EL (cell line): ENCODE measurements at places on chromosomes 6 and 20.

GRCh38 chr20:12535770-12536169, 473.0 kb upstream of the SPTLC3 start:
- no peak for DNase-seq

GRCh38 chr6:136039185-136039584, 187.7 kb downstream of the PDE7B start:
- no peak for DNase-seq

DNA sequence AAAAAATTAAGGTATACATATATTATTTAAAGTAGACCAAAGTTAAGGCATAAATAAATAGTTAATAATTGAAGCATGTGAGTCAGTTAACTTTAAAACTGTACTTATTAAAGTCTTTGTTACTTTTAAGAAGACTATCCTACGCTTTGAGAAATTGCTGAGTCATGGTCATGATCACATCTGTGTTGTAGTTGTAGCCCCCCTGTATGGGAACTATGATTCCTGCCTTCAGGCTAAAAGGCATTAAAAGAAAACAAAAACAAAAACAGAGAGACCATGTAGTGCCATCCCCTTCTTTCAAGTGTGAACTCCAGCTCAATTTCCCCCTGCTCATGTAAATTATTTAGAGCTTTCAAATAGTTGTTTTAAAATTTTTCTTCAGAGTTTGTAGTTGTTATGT, 123.4 kb downstream of the FLRT3 start:
- DNase-seq, result no peak

DNA sequence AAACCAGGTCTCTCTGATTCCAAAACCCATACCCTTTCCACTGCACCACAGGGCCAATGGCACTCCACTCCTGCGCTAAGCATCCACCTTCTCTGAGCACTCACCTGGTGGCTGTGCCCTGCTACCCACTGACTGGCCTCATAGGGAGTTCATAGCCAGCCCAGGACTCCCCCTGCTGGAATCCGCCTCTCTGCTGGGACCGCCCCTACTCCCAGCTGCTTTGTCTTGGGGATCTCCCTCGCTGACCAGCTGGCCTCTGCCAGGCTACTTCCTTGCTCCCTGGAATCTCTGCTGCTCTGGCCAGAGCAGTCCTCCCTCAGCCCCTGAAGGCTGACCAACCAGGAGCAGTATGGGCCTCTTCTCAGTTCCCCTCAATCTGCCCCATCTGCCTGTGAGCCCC, 129.7 kb downstream of the FAXC start:
- no peak for DNase-seq

GRCh38 chr6:16031278-16031981, 97.5 kb upstream of the MYLIP start:
- DNase-seq, result no peak
